Dermis blood vessel endothelial cell (primary cell): ENCODE measurements at places on chromosomes 16 and 17.

DNA sequence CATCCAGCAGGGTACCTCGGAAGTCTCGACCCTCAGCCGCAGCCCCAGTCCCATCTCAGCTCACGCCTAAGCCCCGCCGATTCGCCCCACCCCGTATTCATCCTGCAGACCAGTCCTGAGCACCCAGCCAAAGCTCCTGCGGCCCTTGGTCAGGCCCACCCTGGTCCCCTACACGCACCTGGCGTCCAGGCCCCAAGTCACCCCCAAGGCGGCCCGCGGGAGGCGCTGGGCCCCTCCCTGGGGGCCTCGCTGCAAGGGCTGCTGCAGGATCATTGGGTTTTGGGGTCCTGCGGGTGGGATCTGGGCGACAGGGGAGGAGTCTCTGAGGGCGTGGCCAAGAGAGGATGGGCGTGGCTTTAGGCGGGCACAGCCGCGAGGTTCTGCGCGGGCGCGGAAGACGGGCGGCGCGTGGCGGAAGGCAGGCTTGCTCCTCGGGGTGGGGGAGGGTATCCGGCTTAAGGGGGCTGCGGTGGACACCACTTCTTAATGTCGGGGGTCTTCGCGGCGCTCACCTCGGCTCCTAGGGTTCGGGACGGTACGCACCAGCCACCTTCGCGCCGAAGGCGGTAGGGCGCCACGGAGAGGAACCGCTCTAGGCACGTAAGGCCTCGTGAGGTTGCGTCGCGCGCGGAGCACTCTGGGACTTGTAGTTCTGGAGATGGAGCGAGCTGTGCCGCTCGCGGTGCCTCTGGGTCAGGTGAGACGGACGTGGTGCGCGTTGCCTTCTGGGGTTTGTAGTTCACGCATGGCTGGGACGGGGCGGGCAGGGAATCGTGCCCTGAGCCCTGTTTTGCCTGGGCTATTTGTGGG lies at the start of the genes HCFC1R1 and THOC6:
TSS of gene HCFC1R1 (minus strand) at position 274 of the 810 bp plus-strand sequence. CDS start at position 273, 1 bp downstream.
TSS of gene THOC6 (plus strand) at position 367 of the 810 bp plus-strand sequence. CDS start at position 659, 292 bp downstream.
- peak; percentile 99 for DNase-seq

DNA sequence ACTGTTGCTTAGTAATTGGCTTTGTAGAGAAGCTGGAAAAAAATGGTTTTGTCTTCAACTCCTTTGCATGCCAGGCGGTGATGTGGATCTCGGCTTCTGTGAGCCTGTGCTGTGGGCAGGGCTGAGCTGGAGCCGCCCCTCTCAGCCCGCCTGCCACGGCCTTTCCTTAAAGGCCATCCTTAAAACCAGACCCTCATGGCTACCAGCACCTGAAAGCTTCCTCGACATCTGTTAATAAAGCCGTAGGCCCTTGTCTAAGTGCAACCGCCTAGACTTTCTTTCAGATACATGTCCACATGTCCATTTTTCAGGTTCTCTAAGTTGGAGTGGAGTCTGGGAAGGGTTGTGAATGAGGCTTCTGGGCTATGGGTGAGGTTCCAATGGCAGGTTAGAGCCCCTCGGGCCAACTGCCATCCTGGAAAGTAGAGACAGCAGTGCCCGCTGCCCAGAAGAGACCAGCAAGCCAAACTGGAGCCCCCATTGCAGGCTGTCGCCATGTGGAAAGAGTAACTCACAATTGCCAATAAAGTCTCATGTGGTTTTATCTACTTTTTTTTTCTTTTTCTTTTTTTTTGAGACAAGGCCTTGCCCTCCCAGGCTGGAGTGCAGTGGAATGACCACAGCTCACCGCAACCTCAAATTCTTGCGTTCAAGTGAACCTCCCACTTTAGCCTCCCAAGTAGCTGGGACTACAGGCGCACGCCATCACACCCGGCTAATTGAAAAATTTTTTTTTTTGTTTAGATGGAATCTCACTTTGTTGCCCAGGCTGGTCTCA lies 6.2 kb upstream of the TMEM235 start:
- DNase-seq: no peak

- peak; percentile 29 for DNase-seq
These were observed 48.8 kb downstream of the DNAH3 start for GRCh38 chr16:21101631-21102420.

DNA sequence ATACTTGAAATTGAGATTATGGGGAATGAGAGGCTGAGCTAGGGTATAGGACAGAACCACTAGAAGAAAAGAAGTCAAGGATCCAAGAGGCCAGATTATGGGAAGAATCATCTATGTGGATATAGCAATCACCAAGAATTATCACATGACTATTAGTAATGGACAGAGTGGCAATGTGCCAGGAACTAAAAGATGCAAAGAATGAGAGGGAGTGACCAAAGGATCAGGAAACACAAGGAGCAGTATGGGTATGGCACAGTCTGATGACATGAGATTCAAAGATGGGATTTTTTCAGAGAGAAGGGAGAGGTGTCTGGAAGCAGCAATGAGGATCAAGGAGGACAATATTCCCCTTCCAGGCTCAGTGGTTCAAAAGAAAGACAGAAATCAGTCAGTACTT lies 212.2 kb downstream of the AATF start:
- DNase-seq: peak; percentile 42

GRCh38 chr16:48438414-48438813 lies 53.2 kb upstream of the SIAH1 start:
- DNase-seq: no peak

DNA sequence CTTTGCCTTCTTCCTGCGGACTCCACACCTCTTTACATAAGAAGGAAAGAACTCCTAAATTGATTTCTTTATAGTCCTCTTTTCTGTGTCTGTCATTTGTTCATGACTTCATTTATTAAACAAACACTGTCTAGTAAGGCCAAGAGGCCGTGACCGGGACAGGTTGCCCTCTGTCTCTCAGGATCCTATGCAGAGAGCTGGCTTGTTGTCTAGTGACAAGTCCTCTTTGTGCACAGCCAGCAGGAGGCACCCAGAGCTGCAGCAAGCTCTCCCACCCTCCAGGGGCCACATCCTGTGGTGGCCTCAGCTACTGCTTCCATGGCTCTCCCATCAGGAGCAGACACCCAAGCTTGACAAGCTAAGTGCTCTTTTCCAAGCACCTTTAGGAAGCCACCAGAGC lies 50.6 kb downstream of the PLD6 start:
- DNase-seq: no peak

GRCh38 chr17:72099919-72100318 lies 20.9 kb upstream of the SOX9 start:
- DNase-seq: no peak

DNA sequence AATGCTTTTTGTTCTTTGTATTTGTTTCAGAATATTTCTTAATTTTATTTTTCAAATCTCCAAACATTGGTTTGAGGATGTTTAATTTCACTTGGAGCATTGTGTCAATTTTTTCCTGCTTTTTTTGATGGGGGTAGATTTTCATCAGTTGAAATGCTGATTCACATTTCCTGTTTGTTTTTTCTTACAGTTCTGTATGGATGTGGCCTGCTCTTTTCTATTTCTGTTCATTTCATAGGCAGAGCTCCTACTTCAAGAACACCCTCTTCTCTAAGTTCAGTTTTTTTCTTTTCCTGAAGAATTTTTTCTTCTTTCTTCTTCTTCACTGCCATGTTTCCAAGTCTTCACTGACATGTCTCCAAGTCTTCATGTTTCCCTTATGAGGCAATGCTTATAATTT lies 8.8 kb downstream of the MBTD1 start:
- peak; percentile 7 for DNase-seq

- peak; percentile 75 for DNase-seq
These were observed 13.3 kb upstream of the NUDT16L1 start for GRCh38 chr16:4679850-4680636.
